Activated CD8-positive, alpha-beta memory T cell treated with anti-CD3 and anti-CD28 coated beads, Interleukin-2, amount 50 U/mL, for 4 hours (primary cell): ENCODE measurements at places on chromosomes 5 and 9.

DNA sequence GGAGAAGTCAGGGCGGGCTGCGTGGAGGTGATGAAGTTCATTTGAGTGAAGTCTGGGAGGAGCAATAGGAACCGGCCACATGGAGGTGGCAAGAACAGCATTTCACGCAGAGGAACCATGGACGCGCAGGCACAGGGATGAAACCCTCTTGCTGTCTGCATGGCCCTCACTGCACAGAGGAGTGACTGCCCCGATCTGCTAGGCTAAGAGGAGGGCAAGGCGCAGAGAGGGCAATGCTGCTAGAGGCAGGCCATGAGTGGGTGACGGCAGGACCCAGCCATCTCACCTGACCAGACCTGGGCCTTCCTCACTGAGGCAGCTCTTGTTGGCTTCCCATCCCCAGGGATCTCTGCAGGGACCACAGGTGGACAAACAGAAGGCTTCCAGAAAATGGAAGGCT is 90.3 kb downstream of the BARX1 start:
- DNase-seq, result no peak

- DNase-seq, result no peak
These were observed 45.3 kb downstream of the PLPP7 start for GRCh38 chr9:131334629-131335367.

DNA sequence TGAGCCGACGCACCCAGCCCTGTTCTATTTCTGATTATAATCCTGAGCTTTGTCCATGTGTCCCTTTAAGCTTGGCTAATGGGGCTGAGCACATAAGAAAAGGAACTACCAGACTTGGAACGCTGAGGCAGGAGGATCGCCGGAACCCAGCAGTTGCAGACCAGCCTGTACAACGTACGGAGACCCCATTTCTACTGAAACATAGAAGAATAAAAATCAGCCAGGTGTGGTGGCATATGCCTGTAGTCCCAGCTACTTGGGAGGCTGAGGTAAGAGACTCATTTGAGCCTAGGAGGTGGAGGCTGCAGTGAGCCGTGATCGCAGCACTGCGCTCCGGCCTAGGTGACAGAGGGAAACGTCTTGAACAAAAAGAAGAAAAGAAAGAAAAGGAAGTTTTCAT is 22.3 kb downstream of the TRIM7 start:
- DNase-seq, result no peak

GRCh38 chr5:141135030-141135717 is at the start of gene PCDHB5:
Gene PCDHB5, plus strand, starts transcription at chr5:141135206. Its CDS starts 229 bp downstream, at chr5:141135435.
- no peak for DNase-seq

DNA sequence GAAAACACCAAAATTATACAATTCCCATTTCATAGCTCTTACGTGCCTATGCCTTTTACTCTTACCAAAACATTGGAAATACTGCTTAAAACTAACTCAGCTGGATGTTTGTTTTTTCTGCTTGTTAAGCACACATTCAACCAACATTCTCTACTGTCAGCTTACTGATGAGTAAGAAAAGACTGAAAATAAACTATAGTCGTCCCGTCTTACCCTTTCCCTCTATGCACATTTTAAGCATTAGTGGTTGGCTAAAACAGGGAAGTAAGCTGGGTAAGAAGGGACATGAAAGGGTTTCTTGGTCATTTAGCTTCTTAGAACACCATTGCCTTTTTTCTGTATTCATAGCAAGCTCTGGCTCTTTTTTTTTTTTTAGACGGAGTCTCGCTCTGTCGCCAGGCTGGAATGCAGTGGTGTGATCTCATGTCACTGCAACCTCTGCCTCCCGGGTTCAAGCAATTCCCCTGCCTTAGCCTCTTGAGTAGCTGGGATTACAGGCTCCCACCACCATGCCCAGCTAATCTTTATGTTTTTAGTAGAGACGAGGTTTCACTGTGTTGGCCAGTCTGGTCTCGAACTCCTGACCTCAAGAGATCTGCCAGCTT is 232.1 kb upstream of the PCSK5 start:
- DNase-seq, result no peak

DNA sequence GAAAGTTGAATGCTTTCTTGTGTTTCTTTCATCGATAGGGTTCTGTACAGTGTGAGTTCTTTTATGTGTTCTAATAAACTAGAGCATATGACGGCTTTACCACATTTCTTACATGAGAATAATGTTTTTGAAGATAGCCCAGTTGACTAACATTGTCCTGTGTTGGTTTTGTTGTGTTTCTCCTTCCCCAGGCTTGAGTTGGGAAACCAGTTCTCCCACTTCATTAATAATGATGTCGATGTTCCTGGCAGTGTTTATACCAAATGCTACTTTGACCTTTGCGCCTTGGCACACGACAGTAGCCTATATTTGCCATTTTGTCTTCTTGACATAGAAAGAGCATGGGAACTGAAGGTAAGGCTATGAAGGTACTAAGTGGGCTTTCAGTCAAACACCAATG is 14.4 kb upstream of the ZNF782 start:
- no peak for DNase-seq

GRCh38 chr5:180605554-180606214 is 14.4 kb upstream of the SCGB3A1 start:
- peak; percentile 63 for DNase-seq

DNA sequence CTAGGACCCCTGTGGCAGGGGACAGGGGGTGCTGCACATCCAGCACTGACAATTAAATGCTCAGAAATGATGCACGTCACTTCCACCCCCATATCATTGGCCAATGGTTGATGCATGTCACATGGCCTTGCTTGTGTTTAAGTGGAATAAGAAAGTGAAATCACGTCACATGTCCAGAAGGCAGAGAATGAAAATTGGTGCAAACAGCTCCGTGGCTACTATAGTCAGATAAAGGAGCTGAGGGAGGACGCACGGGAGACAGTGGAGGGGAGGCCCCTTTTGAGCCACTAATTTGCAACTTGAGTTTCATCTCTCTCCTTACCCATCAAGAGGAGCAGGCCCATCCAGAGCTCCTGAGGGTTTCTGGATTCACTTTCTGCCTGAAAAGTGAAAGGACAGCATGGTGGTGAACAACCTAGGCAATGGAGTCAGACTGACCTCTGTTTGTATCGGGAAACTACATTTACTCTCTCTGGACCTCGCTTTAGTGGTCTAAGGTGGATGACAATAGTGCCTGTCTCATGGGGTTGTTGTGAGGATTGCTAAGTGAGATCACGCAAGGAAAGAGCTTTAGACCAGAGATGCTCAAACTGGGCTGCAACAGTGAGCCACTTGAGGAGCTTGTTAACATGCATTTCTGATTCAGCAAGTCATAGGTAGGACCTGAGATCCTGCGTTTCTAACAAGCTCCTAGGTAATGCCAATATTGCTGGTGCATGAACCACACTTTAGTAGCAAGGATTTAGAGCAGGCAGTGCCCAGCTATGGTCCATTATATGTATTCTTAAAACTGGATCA is 133.9 kb upstream of the ADRA1B start:
- no peak for DNase-seq

DNA sequence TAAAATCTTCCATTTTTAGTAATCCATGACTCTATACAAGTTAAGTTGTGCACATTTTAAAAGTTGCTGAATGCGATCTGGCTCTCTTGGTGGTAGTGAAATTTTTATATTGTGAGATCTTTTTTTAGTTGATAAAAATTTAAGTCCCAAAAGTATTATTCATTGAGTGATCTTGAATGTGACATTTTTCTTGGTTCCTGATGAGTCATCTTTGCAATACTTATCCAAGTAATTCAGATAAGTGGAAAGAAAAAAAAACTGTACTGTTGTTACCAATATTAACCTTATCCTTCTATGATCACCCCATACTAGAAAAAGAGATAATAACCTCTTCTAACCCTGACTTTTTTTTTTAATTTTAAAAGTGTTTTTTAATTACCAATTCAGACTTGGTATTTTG is 601.3 kb downstream of the PSAT1 start:
- no peak for DNase-seq

DNA sequence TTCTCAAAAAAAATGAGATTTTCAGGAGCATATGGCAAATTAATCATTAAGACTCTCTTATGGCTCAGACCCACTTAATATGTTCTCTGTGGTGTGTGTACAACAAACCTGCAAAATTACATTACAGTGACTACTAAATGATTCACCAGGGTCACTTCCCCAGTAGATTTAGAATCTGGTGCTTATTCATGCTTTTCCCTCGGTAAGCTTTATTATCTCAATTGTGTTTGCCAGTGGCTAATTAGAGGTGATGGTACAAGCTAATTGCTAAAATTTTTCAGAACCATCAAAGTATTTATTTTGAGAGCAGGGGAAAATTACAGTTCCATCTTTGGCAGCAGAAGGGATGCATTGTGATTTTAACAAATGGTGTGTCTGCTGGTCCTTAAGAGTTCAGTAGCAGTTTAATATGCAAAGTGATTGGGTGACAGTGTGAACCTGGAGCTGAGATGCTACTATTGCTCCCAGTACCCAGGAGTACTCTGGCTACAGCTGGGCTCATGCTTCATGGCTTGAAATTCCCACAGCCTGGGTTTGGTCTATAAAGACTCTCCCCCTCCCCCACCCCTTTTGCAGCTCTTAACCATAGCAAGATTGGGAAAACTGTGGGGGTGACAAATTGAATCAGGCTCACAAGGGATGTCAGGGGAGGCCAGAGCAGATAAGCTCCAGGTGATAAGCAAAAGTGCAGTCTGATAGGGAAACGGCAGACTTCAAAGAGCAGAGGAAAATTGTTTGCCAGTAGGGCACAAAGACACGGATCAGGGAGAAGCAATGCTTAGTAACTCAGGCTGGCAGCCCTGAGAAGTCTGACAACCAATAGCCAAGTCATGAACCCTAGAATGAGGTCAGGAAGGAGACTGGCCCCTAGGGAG is 92.8 kb upstream of the RAD23B start:
- DNase-seq, result no peak

DNA sequence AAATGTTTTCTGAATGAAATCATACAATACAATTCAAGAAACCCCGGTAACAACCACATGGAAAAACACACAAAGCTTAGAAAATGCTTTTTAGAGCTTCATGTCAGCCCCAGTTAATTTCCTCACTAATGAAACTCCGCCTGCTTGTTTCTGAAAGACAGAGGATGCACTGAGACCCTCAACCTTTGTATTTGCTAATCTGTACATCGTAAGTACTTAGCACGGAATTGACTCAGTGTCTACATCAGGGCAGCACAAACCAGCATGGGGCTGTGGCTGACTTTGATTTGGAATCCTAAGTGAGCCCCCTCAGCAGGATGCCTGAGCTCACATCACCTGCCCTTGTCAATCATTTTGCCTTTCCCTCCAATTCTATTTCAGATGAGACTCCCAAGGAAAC is 499.1 kb upstream of the MPDZ start:
- DNase-seq, result no peak

DNA sequence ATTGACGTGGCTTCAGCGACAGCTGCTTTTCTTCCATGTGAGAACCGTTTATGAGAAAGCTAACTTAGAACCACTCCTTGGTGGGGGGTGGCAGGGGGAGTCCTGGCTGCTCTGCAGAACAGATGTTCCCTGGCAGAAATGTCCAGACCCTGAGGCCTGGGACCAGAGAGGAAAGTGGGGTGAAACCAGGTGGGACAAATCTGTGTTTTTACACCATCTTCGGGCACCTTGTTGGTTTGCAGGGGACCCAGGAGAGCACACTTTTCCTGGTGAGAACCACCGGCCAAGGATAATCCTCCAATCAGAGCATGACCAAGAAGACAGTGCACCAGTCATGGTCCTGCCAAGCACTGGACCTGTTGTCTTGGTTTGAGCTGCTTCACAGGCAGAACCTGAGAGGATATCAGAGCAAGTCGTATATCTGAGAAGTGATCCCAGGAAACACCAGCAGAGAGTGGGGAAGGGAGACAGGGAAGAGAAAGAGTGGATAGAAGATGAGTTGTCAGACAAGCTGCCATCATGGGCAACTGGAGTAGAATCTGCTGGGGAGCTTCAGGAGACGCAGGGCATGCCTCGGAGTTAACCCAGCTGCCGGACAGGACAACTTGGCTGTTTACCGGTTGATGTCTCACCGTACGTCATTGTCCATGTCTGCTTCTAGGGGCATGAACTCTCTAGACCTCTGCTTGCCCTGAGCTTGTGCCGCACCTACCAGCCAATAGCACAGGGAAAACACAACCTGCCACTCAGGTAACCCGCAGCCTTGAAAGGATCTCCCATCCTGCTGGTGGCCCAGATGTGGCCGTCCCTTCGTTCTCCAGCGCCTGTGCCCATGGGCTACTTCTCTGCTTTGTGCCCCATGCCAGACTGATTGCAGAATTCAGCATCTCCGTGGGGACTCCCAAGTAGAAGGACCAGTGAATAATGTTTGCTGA is 178.4 kb upstream of the MVB12B start:
- no peak for DNase-seq

GRCh38 chr5:136043968-136044610 is 15.3 kb downstream of the TGFBI start:
- no peak for DNase-seq

- no peak for DNase-seq
These were observed 23.7 kb downstream of the CCDC171 start for GRCh38 chr9:15576350-15577050.

DNA sequence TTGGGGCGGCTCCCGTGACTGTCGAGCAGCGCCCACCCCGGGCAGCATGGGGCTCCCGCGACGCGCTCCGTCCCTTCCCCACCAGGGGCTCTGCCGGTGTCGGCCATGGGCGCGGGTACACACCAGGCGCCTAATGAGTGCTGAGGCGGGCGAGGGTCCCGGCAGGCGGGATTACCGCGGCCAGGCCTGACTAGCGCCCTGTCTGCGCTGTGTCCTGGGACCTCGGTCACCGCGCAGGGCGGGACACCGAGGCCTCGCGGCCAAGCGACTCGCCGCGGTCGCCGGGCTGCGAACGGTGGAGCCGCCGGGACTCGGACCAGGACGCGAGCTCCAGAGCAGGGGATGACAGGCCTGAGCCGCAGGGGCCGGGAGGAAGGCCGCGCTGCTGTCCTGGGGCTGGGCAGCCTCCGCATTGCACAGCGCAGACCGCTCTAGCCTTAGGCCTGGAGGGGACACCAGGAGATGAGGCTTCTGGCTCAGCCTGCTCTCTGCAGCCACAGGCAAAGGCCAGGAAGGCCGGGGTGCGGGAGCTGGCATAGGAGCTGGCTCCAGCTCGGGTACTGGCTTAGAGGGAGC is 14.1 kb downstream of the LCN10 start:
- no peak for DNase-seq

DNA sequence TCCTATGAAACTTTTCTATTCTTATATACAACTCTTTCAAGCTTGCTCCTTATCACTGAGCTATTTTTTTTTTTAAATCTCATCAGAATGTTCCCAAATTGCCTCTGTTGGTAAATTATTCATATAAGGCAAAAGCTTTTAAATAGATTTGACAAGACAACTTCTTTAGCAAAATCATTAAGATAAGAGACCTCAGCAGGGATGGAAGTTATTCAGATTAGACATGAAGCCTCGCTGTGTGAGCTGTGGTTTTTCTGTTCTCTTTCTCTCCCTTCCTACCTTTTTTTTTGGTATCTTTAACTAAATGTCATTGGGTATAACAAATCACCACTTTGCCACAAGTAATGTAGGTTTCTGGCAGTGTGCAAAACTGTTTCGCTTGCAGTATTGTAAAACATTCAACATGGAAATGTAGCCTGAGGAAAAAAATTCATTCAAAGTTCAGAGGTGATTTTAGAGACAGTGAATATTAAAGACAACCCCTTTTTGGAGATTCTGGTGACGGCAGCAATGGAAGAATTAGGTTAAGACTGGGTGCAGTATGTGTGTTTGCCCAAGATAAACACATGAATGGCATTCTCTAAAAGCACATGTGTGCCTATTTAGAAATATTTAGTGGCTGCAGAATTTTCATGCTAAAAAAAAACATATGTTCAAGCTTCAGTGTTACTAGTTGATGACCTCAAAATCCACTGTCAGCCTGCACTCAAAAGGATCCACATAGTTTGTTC is 467.1 kb downstream of the ZNF608 start:
- DNase-seq, result no peak
